Metanephros (tissue), 2 donors: ENCODE measurements at places on chromosomes 3 and 15. TPM values are rescaled to one million over a fixed set of nuclear protein-coding genes. Genes with fewer than 3 reads are reported as not detected.

Gene ZNF660
- total RNA-seq: 8.2 TPM

Gene UPK1B
- total RNA-seq: 8.8 TPM

Gene ZKSCAN7
- total RNA-seq: 16.3 TPM

Gene GOLGA8S
- 0.12 TPM for total RNA-seq

Gene LDHAL6B
- not detected for total RNA-seq

Gene ZNF620
- total RNA-seq: 8.9 TPM

Gene DPPA2
- 0.41 TPM for total RNA-seq

Gene ARHGAP31
- total RNA-seq: 16.4 TPM

Gene MED12L
- 5.9 TPM for total RNA-seq

Gene CHL1
- 23.9 TPM for total RNA-seq

Gene PLSCR4
- total RNA-seq: 32.8 TPM
